ENCODE measurements at places on chromosomes 3 and 15.

DNA sequence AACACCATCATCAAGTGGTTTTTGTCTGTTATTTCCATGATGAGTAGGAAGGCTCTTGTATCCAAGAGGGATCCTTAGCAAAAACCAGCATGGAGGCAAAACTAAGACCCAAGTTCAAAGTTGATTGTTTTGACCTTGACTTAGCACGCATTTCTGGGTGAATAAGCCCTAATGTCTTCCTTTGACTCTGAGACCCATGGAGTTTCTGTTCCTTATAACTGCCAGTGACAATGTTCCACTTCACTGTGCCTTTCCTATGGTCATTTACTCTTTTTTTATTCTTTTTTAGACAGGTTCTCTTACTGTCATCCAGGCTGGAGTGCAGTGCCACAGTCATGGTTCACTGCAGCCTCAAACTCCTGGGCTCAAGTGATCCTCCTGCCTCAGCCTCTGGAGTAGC lies 118.2 kb upstream of the MRPL3 start:
- no peak for DNase-seq

DNA sequence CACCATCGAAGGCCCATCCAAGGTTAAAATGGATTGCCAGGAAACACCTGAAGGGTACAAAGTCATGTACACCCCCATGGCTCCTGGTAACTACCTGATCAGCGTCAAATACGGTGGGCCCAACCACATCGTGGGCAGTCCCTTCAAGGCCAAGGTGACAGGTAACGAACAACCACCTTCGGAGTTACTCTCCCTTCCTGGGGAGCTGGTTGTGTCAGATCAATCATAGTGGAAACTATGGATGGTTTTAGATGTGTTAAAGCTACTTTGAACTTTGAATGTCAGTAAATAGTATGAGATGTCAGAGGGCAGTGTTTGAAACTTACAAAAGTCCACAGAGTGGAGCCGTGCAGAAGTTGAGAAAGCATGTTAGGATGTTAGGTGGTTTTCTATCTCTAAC lies 42.3 kb downstream of the DNASE1L3 start:
- no peak for DNase-seq

GRCh38 chr3:113266738-113267137 lies 55.4 kb downstream of the BOC start:
- DNase-seq, result no peak

DNA sequence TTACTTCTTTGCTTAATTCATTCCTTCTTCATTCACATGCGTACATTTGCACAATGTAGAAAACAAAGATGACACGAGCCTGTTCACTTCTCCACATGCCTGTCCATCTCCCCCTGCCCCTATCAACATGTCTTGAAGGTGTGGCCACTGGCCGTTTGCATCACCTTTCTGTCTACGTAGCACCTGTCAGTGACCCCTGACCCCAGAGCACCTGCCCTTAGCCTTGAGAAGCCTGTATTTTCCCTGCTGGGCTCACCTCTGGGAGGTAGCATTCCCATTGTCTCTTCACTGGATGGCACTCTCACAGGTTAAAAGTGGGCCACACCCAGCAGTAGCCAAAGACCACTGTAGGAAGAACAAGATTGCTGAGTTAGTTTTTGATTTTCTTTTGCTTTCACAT lies 234.1 kb downstream of the THSD4 start:
- DNase-seq, result no peak

DNA sequence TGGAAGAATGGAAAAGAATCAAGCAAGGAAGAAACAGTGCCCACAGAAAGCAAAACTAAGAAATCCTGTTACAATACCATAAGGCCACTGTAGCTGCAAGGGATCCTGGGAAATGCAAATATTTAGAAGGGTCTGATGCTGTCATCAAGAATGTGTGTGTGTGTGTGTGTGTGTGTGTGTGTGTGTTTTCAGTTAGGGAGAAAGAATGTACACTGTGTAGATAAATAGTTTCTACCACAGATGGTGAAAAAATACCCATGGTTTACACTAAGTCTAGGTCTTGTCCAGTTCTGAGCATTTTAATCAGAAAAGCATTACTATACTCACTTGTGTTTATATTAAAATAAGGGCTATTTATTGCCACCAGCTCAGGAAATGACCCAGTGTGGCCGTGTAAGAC lies 355.0 kb downstream of the RBMS3 start:
- DNase-seq, result no peak

DNA sequence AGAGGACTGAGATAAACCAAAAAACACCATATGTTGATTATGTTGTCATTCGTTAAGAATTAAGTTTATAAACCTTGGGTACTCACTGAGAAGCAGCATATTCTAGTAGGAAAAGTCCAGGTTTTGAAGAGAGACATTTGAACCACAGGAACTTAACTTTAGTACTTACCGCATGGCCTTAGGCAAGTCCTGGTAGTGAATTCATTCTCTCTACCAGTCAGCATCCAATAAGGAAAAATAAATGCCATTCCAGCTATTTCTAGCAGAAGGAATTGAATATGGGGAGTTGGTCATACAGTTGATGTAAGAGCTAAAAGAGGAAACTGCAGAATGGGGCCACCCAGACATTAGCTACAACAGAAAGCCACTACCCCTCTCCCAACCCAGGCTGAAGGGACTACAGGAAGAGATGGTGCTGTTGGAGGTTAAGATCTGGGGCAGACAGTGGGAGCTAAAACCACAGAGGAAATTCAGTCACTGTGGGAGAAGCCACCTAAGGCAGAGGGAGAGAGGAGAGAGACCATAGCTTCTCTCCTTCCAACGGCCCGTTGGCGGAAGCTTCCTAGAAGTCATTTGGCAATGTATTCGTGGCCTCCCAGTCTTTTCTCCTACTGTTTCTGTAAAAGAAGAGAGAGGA lies 133.8 kb upstream of the RARB start:
- DNase-seq, result no peak

DNA sequence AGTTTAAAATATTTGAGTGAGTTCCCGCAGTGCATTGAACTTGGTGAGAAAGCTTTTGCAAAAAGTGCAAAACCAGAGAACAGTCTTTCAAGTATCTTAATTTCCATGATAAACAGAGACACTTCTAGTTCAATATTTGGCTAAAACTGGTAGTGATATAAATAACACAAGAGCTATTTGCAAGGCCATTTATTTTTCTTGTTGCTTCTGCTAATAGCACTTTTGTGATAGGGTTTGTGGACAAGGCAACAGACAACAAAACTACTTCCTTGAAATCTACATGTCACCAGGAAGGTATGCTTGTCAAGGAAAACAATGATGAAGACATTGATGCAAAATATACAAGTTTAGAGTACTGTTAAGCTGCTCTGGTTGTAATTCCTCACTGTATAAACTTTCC lies 1225.1 kb downstream of the OTOL1 start:
- DNase-seq, result no peak

GRCh38 chr15:75153087-75153486 lies 48.6 kb upstream of the C15orf39 start:
- DNase-seq, result no peak

DNA sequence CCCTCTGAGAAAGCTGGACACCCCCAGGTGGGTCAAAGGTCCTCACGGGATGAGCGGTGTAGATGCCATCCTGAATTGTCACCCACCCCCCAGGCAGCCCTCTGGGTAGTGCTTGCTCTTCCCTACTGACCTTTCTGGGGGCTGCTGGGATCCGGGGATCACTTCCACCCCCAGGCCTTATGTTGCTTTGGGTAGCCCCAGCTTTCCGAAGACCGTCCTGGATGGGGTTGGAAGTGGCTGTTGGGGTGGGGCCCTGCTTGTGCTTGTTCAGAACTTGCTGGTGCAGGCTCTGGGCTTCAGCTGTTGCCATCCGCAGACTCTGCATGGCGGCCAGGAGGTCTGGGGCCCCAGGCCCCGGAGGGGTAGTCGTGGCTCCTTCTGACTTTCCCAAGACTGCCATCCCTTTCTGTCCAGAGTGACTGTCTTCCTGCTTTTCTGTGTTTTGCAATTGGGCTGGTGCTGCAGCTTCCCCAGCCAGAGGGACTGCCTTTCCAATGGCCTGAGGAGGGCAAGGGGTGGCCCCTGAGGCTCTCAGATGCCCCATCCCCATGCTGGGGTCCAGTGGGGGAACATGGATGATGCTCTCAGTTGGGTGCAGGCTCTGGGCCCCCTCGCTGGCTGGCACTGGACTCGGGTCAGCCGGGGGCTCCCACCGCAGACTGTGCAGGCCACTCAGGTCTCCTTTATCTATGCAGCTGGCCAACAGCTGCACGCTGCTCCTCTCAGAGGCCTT lies 6.3 kb downstream of the XIRP1 start:
- no peak for DNase-seq

DNA sequence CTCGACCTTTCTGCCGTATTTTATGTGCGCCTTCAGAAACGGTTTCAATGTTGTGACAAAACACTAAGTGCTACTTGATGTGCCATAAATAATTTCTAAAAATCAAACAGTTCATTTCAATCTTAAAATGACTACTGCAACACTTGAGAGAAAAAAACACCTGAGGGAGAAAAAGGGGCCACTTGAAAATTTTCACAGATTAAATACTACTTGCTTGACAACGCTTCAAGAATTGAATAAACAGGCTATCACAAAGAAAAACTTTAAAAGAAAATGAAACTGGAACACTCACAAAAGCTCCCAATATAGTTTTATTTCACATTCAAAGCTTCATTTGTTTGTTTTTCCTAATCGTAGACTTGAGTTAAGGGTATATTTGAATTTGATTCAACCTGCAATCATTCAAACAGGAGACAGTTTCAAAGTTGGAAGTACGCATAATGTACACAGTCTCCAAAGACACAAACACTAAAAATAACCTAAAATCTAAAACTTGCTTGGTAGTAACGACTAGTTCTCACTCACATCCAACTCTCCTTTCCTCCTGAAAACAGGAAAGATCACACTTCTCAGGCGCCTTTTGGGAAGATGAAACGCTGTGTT lies 380.7 kb downstream of the ERC2 start:
- no peak for DNase-seq

DNA sequence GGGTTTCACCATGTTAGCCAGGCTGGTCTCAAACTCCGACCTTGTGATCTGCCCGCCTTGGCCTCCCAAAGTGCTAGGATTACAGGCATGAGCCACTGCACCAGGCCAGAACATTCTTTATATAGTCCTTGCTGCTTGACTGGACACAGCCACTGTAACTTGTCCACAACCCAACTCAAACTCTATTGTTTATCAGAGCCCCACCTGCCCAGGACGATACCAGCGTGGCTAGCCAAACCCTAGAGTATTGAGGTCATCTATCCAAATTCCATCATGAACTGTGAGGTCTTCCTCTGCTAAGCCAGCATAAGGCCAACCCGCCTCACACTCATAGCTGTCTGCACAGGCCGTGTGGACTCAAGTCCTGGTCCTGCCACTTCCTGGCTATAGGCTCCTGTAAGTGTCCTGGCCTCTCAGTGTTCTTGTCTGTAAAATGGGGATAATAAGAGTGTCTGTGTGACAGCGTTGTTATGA lies 63.9 kb downstream of the DAPK2 start:
- no peak for DNase-seq

- no peak for DNase-seq
Observed at GRCh38 chr3:194103505-194103904, 32.4 kb upstream of the HES1 start.

GRCh38 chr3:61354604-61355003 lies 103.4 kb upstream of the FHIT start:
- no peak for DNase-seq

GRCh38 chr3:15768421-15769255 lies 29.1 kb downstream of the ANKRD28 start:
- DNase-seq, result no peak

- no peak for DNase-seq
Observed at GRCh38 chr3:42762046-42762724, 10.9 kb downstream of the CCDC13 start.

- no peak for DNase-seq
Observed at GRCh38 chr3:67848299-67848698, 193.9 kb upstream of the SUCLG2 start.

DNA sequence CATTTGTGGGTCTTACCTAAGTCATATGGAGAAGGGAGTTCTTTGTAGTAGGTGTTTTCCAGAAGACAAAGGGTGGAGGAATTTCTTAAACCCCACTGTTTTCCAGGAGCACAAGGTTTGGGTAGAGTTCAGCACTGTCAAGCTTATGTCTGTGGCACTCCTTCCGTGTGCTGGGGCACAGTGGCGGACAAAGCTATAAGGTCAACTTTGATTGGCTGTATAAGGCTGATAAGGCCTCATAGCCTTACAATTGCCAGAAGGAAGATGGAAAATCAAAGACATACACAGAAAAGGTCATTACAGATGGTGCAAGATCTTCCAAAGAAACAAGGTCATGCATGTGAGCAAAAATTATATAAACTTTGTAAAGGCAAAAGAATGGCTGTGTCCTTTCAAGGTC lies 3.5 kb upstream of the LYSMD4 start:
- DNase-seq, result no peak

DNA sequence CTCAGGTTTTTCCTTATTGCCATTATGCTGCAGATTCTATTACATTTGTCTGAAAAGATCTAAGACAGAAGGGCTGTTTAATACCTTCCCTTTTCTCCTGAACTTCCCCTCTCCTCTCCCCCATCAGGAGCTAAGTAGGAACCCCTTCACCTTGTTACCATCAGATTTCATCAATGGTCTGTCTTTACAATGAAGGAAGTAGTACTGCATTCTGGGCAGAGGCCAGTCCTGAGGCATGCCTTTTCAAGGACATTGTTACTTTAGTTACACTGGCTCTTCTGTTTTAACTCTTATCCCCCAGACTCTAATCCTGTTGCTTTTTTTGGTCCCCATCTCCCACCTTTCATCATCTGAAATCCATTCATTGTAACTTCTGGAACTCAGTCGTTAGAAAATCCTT lies 8.1 kb downstream of the CTNNB1 start:
- no peak for DNase-seq

GRCh38 chr3:115768661-115769060 lies 145.4 kb downstream of the GAP43 start:
- DNase-seq, result no peak

DNA sequence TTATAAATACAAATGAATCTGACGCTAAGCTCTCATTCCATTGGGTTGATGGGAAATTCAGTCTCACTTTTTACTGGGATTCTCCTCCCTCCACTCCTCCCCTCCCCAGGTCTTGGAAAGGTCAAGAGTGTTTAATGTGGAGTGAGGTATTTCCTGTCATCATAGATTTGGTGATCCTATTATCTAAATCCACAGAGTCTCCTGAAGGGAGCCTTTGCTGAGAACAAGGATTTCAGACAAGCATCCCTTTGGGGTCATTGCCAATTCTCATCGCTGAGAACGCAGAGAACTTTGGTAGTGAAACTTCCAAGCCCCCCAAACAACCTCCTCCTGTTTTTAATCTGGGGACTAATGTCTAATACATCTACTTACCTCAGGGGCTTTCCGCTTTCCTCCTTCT lies 297.9 kb downstream of the OTOL1 start:
- DNase-seq, result no peak

All from GM19239 (cell line).